Stimulated activated CD4-positive, alpha-beta T cell treated with anti-CD3 and anti-CD28 coated beads, Interleukin-15, amount 100 ng/mL, for 1 hour (primary cell): ENCODE measurements at places on chromosomes 6 and 20.

GRCh38 chr6:42338744-42339222, 112.9 kb downstream of the TRERF1 start:
- DNase-seq = no peak

GRCh38 chr6:17360564-17360963, 32.8 kb upstream of the CAP2 start:
- no peak for DNase-seq

DNA sequence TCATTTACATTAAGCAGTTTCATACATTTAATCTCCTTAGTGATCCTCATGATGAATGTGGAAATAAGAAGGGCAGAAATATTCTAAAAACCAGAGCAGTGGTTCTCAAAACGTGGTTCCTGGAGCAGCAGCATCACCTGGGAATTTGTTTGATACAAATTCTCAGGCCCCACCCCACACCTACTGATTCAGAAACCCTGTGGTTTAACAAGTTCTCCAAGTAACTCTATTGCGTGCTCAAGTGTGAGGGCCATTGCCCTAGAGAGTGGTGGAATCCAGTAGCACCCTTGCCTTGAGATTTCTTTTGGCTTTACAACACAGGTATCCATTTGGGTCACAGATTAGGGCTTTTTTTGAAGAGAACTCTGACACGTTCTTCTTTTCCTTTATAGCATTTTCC, 354.6 kb upstream of the FLRT3 start:
- DNase-seq = no peak

GRCh38 chr20:63080411-63080810, 73.6 kb upstream of the BHLHE23 start:
- DNase-seq = no peak
